ENCODE measurements at places on chromosomes 7 and 10.
A peak's percentile ranks its signal among the peaks of the same experiment; 100 is the strongest.

DNA sequence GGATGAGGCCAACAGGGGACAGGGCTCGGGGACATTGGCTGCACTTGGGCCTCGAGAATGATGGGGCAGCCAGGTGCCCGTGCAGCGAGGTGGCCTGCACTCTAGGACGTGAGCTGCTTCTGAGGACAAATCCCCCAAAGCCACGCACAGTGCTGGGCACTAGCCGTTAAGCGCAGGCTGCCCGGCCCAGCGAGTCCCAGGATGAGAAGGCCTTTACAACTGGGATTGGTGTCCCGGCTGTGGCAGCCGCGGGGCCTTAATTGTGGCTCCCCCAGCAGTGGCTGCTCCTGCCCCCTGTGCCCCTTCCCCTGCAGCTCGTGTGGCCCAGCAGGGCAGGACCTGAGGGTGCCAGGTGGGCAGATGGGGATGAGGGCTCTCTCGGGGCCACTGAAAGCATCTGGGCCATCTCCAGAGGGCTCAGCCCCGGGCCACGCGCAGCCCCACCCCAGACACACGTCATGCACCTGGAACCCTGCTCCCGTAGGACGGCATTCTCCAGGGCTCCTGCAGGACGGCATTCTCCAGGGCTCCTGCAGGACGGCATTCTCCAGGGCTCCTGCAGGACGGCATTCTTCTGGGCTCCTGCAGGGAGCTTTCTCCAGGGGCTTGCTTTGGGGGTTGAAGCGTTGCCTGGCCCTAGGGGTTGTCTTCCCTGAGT is 6.6 kb downstream of the PWWP2B start:
- DNase-seq = no peak

DNA sequence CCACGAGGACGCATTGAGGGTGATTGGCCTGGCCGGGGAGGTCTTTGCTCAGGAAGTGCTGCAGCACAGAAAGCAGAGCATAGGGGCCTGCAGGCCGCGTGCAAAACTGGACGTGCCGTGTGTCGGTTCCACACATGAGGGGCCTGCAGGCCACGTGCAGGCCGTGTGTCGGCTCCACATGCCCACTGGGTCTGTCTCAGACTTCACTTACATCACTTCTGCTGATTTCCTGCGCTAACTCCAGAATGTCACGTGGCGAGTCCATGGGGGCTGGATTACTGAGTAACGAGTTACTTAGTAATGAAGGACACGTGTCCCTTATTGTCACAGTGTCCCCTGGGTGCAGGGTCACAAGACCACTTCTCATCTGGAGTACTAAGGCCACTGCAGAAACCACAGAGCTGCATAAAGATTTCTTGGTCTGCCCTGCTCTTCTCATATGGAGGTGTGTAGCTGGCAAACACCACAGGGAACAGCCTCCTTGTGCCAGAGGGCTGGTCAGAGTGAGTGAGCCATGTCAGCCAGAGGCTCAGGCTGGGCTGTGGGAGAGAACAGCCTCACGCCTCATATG is 60.8 kb downstream of the GDI2 start:
- DNase-seq = no peak

DNA sequence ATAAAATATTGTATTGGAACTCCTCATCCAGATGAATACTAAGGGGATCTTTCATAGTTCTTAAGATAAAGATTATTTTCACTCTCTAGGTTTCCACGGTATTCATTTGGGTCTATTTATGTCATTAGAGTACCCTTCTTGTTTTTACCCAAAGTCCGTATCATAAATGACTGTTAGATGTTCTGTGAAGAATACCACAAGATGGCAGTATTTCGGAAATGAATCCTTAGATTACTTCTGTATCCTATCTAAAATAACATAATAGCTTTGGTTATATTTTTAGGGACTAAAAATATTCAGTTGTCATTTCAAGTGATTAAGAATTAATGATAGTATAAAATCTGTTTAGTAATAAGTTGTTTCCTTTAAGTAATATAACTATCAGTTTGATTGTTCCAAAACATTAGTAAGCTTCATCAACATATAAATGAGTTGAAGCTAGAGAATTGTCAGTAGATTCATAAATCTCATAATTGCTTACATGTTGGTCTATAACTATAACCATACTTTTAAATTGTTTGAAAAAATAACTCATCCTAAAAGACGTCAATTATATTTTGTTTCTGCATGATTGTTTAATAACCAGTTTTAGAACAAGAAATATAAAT is 337.5 kb upstream of the KCND2 start:
- peak; percentile 1 for DNase-seq

DNA sequence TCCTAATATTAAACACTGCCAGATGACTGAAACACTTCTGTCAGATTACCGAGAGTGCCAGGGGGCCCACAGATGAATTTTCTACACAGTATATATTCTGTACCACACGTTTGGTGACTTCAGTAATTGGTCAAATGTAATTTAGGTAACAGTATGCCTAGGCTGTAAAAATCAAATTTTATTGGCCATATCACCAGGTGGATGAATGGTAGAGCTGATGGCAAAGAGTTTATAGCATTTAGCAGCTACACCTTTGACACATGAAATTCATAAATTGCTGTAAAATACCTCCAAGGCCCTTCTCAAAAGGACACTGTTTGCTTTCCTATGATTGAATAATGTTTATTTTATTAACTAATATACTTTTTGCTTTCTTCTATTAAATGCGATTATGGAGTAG is 101.3 kb downstream of the ARID5B start:
- no peak for DNase-seq

DNA sequence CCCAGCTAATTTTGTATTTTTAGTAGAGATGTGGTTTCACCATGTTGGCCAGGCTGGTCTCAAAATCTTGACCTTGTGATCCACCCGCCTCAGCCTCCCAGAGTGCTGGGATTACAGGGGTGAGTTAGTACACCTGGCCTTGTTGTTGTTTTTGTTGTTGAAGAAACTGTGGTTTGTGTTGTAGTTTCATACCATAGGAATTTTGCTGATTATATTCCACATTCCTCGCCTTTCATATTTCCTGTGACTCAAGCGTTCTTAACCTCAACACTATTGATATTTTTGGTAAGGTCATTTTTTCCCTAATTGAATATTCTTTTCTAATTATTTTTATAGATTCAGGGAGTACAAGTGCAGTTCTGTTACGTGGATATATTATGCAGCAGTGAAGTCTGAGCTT is 16.7 kb downstream of the LIPF start:
- no peak for DNase-seq

DNA sequence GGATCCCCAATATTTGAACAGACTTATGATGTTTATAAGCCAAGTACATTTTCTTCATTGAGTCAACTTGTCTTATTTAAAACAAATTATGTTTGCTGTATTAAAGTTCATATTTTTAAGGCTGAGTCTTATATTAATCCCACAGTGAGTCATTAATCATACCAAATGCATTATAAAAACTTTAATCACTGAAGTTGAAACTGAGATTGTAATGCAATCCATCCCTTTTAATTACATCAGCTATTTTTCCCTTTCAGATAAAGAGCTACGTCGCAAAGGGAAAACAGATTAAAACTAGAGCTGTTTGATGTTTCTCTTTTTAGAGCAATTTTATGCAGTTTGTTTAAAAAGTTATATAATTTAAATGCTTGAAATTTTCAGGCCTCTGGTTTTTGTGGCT is 183.0 kb downstream of the ARID5B start:
- no peak for DNase-seq

- DNase-seq = peak; percentile 72
Observed at GRCh38 chr10:14478604-14479003, 147.9 kb upstream of the FRMD4A start.

GRCh38 chr7:46369933-46370654 is 449.0 kb upstream of the IGFBP3 start:
- peak; percentile 62 for DNase-seq

GRCh38 chr7:159200421-159200820 is 55.8 kb upstream of the VIPR2 start:
- DNase-seq = no peak

GRCh38 chr10:110504111-110504735 is 6.5 kb downstream of the DUSP5 start:
- no peak for DNase-seq

DNA sequence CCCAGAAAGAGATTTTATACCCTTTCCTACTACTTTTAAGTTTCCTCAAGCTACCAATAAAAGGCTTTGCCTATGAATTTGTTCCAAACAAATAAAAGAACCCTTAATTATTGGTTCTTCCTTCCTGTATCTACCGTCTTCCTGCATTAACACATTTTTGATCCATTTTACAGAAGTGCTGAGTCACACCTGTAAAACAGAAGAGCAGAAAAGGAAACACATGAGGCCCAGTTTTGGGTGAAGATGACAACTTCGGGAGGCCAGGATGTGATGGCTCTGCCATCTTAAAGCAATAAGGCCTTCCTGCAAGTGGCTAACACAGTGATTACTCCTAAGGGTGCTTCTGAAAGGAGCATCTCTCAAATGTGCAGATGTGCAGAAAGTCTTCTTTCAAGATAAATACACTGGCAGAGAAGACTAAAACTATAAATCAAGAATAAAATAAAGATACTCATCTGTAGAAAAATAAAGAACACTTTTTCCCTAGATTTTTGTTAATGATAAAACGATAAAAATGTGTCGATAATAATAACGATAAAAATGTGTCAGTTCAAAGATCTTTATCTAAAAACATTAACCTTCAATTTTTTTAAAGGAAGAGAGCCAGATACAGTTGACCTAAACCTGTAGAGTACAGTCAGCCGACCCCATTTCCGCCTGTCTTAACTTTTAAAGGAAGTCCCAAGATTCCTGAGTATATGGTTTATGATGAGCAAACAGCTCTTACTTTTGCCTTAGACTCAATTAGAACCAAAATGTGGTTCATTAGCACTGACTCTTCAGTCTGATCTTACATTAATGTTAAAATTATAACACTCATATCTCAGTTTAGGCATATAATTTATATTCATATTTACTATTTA is 108.6 kb downstream of the UBE2H start:
- no peak for DNase-seq

- DNase-seq = no peak
Observed at GRCh38 chr10:112954974-112955581, 5.0 kb downstream of the TCF7L2 start.

GRCh38 chr10:103842605-103843004 is 12.8 kb downstream of the SH3PXD2A start:
- DNase-seq = no peak

- DNase-seq = no peak
Observed at GRCh38 chr10:102752266-102752930, 8.7 kb downstream of the WBP1L start.

Data from urothelium cell line (cell line).